ENCODE measurements at places on chromosomes 7 and 10. TPM values are rescaled to one million over a fixed set of nuclear protein-coding genes. Genes with fewer than 3 reads are reported as not detected.

DNA sequence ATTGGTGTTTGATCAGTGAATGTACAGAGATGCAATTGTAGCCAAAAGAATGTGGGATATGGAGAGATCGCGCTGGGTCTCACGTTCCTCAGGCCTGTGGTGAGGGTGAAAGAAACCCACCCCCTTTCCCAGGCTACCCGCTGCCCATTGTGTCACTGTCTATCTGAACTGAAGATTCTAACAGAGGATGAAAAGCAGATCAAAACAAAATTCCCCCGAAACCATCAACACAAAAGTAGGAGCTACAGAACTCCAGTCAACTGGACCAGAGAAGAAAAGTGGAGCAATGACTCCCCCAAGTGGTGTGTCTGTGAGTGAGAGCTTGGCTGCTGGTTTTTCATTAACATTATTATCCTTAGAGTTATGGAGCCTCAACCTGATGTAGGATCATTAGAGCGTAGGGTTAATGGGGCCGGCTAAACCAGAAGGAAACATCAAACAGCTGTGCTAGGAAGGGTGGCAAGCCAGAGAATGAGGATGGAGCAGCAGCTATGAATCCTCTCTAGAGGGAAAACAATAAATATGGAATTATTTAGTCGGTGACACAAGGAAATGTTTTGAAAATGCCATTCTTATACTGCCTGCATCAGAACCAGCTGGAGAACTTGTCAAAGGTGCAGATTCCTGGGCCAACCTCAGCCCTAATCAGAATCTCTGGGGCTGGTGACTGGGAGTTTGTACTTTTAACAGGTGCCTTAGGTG, 38.3 kb downstream of the AKR1B1 start:
- DNase-seq: no peak

Gene PRPS1L1
- not detected for total RNA-seq

Gene ZNF22
- 44.0 TPM for total RNA-seq

Gene HOXA9
- total RNA-seq: not detected

DNA sequence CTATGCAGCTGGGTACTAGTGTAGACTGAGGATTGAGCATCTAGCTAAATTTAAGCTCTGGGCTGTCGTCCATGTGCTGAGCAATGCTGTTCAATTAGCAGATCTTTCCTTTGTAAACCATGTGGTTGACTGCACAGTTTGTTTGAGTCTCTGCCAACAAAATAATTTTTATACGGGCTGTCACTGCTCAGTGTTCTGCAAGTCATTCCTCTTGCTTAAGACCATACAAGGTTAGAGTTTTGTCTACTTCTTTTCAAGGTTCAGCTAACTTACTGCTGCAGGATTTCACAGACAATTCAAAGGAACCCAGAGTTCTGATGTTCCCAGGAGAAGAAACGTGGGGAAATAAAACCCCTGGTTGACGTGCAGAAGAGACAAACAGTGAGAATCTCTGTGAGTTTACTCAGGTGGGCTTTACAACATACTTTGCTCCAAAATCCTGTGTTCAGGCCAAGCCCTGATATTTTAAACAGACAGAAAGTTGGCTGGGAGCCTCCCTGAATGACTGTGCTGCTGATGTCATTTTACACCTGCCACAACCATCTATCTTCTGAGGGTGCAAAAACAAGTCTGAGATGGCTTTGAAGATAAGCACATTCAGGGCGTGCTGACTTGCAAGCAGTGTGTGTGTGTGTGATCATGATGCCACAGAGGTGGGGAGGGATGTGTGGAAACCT, 177.1 kb upstream of the SVIL start:
- DNase-seq: peak; percentile 47

Gene CCL24
- 0.46 TPM for total RNA-seq

DNA sequence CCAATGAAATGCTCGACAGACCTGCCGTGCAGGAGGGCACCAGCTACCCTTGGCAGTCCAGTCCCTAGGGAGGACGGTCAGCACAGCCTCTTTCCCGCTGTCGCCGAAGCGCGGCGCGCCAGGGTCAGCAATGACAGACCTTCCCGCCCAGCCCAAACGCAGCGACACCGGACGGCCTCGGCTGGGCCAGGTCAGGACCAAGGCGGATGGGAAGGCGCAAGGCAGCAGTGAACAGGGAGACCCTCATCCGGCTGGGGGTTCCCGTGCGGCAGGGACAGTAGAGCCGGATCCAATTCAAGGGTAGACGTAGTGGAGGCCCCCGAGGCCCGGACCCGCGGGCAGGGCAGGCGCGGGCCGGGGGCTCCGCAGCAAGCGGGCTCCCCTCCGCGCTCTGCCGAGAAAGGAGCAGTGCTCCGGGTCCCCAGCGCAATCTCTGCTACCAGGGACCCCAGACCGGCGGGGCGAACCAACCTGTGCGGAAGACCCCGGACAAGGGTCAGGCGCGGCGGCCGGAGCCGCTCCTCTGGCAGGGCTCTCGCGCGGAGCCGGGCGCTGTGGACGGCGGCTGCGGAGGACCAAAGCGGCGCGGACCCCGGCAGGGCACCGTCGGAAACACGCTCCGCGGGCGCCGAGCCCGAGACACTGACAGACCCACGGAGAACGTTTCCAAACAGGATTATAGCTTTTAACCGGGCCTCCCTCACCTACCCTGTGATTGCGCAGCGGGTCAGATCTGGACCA, at the start of gene SEC31B:
Gene SEC31B, minus strand, starts transcription at position 551 of the 741 bp plus-strand sequence. CDS start 2,909 bp downstream, outside the sequence.
- DNase-seq: no peak

Gene CAV1
- 2.7 TPM for total RNA-seq

- DNase-seq: peak; percentile 14
These were observed 881 bp upstream of the SSBP1 start for GRCh38 chr7:141737118-141737835.

Gene CREB5
- total RNA-seq: 1.2 TPM

Gene IFIT1B
- not detected for total RNA-seq

Gene PDE1C
- total RNA-seq: not detected

Gene GPRIN2
- total RNA-seq: not detected

GRCh38 chr10:26357203-26357602, 80.9 kb upstream of the APBB1IP start:
- peak; percentile 23 for DNase-seq

DNA sequence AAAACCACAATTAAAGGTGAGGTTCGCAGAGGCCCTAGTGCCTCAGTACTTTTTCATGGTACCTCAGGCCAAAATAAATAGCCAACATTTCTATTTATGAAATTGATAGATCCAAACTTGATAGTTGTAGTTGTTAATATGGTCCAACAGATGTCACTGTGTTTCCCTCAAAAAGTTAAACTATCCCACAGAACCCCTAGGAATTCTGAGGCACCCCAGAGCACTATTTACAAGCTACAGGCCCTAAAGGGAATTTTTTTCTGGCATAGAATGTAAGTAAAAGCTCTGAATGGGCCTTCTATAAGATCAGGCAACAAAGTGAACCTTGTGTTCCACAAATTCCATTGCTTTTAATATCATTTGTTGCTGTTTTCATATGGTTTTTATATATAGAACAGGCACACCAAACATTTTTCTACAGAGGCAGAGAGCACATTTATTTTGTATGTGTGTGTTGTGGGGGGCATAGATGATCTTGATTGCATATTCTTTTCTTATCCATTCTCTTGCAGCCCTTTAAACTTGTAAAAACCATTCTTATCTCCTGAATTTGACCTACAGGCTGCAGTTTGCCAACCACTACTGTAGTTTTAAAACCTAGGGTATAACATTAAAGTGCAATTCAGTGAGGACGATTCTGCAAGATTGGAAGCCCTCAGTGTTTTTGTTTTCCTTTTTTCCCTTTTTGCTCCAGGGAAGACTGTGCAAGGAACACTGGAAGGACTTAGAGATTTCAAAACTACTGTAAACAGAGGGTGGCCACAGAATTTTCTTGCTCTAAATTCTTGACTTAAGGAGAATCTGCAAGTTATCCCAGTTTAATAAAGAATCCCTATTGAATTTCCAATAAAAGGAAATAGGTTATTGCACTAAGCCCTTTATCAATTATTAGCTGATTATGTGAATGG, 3.5 kb upstream of the ARL4A start:
- no peak for DNase-seq

DNA sequence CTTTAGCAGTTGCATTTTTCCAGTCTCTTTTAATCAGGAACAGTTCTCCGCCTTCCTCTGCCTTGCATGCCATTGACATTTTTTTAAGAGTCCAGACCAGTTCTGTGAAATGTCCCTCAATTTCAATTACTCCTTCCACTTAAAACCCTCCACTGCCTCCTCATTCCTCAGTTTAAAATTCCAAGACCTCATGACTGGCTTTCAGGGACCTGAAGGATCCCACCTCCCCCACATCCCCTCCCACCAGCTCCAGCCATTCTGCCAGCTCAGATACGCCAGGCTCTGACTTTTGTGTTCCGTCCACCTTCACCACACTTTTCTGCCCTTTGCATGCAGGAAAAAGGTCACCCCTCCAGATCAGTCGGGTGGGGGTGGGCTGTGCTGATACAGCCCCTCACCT, 8.7 kb downstream of the TNRC18 start:
- no peak for DNase-seq

Gene NPY
- total RNA-seq: not detected

DNA sequence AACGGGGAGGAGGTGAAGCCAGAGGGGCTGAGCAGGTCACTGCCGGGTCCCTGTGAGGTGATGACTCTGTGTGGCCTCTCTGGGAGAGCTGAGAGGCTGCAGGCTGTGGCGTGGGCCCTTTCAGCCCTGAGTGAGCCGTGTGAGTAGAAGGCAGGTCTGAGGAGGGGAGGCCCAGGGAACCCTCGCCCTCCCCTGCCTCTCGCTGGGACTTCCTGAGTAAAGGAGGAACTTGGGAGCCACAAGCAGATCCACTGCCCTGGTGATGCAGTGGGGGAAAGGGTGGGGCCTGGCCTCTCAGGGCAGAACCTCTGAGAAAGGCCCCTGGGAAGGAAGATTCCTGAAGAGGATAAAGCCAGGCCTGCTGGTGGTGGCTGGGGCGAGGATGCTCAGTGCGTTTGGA, 22.8 kb downstream of the EEPD1 start:
- DNase-seq: no peak
